ENCODE measurements at places on chromosomes 6 and 20. TPM values are rescaled to one million over a fixed set of nuclear protein-coding genes. Genes with fewer than 3 reads are reported as not detected.

Gene OPRM1
- total RNA-seq, result not detected

Gene POM121L2
- total RNA-seq, result not detected

Gene SYCP2
- total RNA-seq, result 15.0 TPM

Gene BLCAP
- total RNA-seq, result 51.0 TPM

Gene RGS17
- total RNA-seq, result not detected

Gene KCNQ5
- 5.1 TPM for total RNA-seq

Gene GABRR1
- not detected for total RNA-seq

GRCh38 chr6:27542485-27542884 lies 69.6 kb upstream of the ZNF184 start:
- H3K27ac ChIP-seq, result no peak overlapping the region
- peaks cover 14% of the 10 kb centered on the region for H3K4me1 ChIP-seq
- DNase-seq, result no peak
- no peaks in the 10 kb centered on the region for H3K36me3 ChIP-seq

DNA sequence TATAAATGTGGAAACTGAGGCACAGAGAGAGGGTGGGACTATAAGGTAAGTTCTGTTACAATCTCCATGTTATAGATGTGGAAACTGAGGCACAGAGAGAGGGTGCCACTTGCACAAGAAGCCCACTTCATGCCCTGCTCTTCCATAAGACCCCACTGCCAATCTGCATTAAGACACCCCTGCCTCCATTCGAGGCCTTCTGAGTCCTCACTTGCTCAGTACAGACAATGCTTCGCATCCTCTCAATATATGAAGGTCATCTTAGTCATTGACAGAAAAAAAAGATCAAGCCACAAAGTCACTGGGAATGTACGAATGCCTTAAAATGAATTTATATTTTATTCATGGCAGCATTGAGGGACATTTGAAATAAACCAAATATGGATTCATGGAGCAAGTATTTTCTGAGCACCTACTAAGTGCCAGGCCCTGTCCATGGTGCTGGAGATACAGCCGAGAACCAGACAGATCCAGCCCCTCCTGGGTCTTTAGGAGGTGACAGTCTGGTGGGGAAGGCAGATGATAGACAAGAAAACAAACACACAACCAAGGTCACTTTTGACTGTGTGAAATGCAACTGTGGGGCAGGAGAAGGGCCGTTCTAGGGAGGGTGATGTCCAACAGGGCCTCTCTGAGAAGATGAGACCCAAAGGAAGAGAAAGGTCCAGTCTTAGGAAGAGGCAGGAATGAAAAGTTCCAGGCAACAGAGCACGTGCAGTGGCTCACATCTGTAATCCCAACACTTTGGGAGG lies 92.5 kb upstream of the PTPN1 start:
- no peak overlapping the region for H3K27ac ChIP-seq
- no peak overlapping the region for H3K4me3 ChIP-seq
- H3K36me3 ChIP-seq, result no peaks in the 10 kb centered on the region
- DNase-seq, result no peak
- peaks cover 16% of the 10 kb centered on the region for H3K27me3 ChIP-seq
- no peaks in the 10 kb centered on the region for H3K4me1 ChIP-seq

DNA sequence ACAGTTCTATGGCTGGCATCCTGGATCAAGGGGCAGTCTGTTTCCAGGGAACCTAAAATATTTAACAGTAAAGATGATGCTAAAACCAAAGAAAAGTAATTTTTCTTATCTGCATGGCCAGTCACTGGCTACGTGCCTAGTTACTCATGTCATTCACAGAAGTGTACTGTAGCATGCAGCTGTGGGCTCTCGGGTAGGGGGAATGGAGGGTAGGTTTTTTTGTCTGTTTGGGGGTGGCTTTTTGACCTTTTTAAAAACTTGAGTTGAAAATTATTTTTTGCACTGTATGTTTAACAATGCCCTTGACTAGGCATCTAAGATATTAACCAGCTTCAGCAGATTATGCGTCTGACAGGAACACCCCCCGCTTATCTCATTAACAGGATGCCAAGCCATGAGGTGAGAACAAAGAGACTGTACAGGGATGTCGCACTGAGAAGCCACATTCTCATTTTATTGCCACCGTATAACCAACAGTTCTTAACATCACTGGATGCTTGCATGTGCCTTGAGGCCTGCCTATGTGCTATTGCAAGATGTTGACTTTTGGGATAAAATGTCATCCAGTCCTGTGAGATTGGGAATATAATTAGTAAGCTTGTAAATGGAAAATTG lies 30.3 kb upstream of the MAPK13 start:
- peak overlapping the region; percentile 17 for H3K4me3 ChIP-seq
- H3K27ac ChIP-seq, result peak overlapping the region; percentile 64
- DNase-seq, result no peak
- H3K36me3 ChIP-seq, result peaks cover 23% of the 10 kb centered on the region
- peaks cover 24% of the 10 kb centered on the region for H3K4me1 ChIP-seq

DNA sequence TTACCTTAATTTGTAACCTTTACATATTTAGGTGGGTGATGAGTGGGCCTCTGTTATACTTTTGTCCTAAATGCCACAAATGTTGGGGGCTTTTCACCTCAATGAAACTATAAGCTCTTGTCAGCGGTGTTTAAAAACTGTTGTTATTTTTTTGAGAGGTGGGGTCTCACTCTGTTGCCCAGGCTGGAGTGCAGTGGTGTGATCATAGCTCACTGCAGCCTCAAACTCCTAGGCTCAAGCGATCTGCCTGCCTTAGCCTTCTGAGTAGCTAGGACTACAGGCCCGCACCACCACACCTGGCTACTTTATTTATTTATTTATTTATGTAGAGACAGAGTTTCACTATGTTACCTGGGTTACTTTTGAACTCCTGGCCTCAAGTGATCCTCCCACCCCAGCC lies 66.7 kb downstream of the ZDHHC14 start:
- no peak overlapping the region for H3K4me3 ChIP-seq
- H3K4me1 ChIP-seq, result peaks cover 9% of the 10 kb centered on the region
- no peak for DNase-seq
- peaks cover 10% of the 10 kb centered on the region for H3K36me3 ChIP-seq
- no peak overlapping the region for H3K27ac ChIP-seq

DNA sequence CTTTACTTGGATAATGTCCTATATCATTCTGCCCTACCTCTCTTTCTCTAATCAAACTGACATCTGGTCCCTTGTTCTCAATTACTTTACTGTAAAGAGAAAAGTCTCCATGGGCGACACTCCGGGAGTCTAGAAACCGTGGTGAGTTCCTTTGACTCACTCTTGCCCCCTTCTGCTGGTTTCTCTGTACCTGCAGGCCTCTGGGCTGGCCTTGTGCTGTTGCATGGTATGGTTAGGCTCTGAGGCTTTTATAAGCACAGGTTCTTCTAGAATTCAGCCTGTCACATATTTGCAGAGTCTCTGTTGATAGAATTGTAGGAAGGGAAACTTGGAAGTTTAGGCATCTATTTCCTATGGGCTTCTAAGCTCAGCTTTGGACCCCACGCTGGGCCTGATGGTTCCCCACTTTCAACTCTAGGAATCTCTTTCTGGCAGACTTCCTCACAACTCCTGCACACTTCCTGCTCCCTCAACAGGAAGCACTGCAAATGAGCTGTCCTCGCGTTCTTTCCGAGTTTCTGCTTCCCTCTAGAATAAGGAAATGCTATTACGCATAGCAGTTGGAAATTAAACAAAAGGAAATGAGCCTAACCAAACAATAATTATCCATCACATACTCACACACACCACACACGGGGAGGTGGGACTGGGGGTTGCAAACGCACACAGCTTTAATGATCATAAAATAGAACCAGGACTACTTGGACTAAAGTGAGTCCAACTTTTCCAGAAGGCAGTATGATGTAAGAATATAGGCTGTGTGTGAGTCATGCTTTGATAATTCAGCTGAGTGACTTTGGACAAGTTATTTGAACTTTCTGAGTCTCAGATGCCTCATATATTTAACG lies 683.3 kb downstream of the QKI start:
- no peaks in the 10 kb centered on the region for H3K36me3 ChIP-seq
- no peaks in the 10 kb centered on the region for H3K27me3 ChIP-seq
- H3K27ac ChIP-seq, result no peak overlapping the region
- H3K4me1 ChIP-seq, result no peaks in the 10 kb centered on the region
- no peak overlapping the region for H3K4me3 ChIP-seq

- DNase-seq, result no peak
- peaks cover 3% of the 10 kb centered on the region for H3K27me3 ChIP-seq
- peaks cover 16% of the 10 kb centered on the region for H3K36me3 ChIP-seq
Measured at GRCh38 chr6:157555455-157556143, 174.6 kb downstream of the ZDHHC14 start.

- H3K4me3 ChIP-seq, result no peak overlapping the region
- no peak for DNase-seq
Measured at GRCh38 chr6:2465336-2465735, 219.9 kb upstream of the GMDS start.

DNA sequence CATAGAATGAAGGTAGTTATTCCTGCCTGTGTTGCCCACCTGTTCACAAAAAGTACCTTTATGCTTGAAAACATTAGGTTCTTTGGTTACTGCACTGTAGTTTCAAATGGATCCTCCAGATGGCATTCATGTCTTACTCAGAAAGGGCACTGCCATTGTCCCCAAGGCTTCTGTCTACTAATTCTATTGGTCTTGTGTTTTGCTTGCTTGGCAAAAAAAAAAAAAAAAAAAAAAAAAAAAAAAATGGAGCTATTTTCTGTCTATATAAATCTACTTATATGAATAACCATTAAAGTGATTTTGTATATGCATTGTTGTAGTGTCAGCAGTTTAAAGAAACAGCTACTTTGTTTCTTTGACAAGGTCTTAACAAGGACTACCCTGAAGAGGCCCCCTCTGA lies 12.7 kb upstream of the EFHC1 start:
- no peak overlapping the region for H3K4me3 ChIP-seq
- H3K4me1 ChIP-seq, result no peaks in the 10 kb centered on the region
- no peak overlapping the region for H3K27ac ChIP-seq
- no peak for DNase-seq

- no peaks in the 10 kb centered on the region for H3K4me1 ChIP-seq
- H3K27me3 ChIP-seq, result no peaks in the 10 kb centered on the region
- no peak for DNase-seq
- H3K36me3 ChIP-seq, result no peaks in the 10 kb centered on the region
- H3K27ac ChIP-seq, result no peak overlapping the region
Measured at GRCh38 chr6:62217866-62218265, 68.2 kb downstream of the KHDRBS2 start.

GRCh38 chr6:160917572-160917971 lies 74.0 kb upstream of the MAP3K4 start:
- H3K36me3 ChIP-seq, result no peaks in the 10 kb centered on the region
- no peaks in the 10 kb centered on the region for H3K4me1 ChIP-seq
- H3K27ac ChIP-seq, result no peak overlapping the region
- peaks cover 9% of the 10 kb centered on the region for H3K27me3 ChIP-seq
- H3K4me3 ChIP-seq, result no peak overlapping the region

GRCh38 chr6:90241229-90241880 lies 55.3 kb downstream of the BACH2 start:
- H3K27me3 ChIP-seq, result no peaks in the 10 kb centered on the region
- H3K27ac ChIP-seq, result peak overlapping the region; percentile 74
- no peak for DNase-seq
- no peak overlapping the region for H3K4me3 ChIP-seq

DNA sequence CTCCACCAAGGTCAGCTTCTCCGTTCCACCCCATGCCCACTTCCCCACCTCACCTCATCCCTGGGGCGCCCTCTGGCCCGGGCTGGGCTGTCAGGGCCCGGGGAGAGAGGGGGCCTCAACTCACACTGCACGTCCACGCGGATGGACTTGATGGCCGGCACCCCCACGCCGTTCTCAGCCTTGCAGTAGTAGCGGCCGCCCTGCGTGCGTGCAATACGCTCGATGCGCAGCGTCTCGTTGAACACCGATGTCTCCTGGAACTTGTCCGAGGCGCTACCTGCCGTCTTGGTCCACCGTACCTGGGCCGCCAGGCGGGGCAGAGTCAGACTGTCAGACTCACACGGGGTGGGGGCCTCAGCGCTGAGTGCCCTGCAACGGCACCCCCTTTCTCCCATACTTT lies 39.6 kb downstream of the MDGA1 start:
- H3K4me1 ChIP-seq, result peaks cover 7% of the 10 kb centered on the region
- H3K36me3 ChIP-seq, result peaks cover 12% of the 10 kb centered on the region
- DNase-seq, result no peak

DNA sequence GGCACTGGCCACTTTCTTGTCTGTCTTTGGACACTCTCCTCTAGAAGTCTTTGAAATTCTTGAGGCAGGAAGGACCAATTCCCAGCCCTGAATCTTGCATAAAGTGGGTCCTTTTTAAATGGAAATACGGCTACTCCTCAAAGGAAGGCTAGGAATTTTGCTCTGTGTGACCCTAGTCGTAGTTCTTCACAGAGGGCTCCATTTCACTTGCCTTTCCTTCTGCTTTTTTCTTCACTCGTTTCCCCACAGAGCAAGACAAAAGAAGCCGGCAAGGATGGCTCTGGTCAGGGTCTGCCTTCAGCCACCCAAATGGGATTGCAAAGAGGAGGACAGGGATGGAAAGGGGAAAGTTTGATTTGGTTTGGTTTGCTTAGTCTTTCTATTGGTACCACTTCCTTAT lies 25.8 kb downstream of the HLA-E start:
- peak overlapping the region; percentile 95 for H3K27ac ChIP-seq
- peaks cover 41% of the 10 kb centered on the region for H3K4me1 ChIP-seq
- H3K4me3 ChIP-seq, result peak overlapping the region; percentile 89
- peaks cover 14% of the 10 kb centered on the region for H3K36me3 ChIP-seq
- no peak for DNase-seq

DNA sequence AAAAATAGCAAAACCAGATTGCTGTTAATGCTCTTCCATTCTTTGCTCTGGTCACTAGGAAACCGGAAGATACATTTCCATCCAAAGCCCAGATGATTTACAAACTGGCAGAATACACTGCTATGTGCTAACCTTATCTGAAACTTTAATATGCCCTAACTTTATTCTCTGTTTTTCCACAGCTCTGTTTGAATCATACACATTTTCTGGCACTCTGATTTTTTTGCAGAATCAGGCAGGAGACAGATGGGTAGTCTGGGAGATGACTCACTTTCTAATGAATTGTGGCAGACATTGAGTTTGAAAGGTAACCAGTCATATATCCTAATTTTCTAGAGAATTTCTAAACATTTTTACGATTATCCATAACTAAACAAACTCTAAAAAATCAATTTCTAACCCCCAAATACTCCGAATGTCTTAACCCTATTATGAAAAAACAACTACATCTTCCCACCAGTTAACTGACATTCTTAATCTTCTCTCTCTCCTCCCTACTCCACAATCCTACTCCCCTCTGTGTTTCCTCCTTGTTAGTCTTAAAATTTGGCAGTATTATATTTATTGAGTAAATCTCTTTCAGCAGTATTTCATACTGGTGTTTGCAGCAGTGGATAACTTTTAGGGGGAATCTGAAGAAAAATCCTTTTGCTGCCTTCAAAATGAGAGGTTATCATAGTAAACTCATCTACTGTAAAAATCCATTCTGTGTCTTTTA lies 63.5 kb downstream of the MAN1A1 start:
- no peak for DNase-seq
- peaks cover 7% of the 10 kb centered on the region for H3K4me1 ChIP-seq
- H3K27me3 ChIP-seq, result no peaks in the 10 kb centered on the region
- H3K4me3 ChIP-seq, result no peak overlapping the region
- H3K27ac ChIP-seq, result no peak overlapping the region

All from activated naive CD8-positive, alpha-beta T cell treated with anti-CD3 and anti-CD28 coated beads, Interleukin-2, amount 10 ng/mL, durations not matched to agents 7 days and 5 days (primary cell).